ENCODE measurements at places on chromosomes 16 and 17.
A peak's percentile ranks its signal among the peaks of the same experiment; 100 is the strongest.

GRCh38 chr16:75292691-75293090, 41.3 kb upstream of the BCAR1 start:
- DNase-seq = no peak

- DNase-seq = no peak
Measured at GRCh38 chr16:10765772-10766171, 22.1 kb downstream of the NUBP1 start.

- no peak for DNase-seq
Measured at GRCh38 chr17:2062571-2063183, 7.8 kb downstream of the HIC1 start.

- DNase-seq = no peak
Measured at GRCh38 chr17:38896346-38896954, 26.6 kb downstream of the LASP1 start.

DNA sequence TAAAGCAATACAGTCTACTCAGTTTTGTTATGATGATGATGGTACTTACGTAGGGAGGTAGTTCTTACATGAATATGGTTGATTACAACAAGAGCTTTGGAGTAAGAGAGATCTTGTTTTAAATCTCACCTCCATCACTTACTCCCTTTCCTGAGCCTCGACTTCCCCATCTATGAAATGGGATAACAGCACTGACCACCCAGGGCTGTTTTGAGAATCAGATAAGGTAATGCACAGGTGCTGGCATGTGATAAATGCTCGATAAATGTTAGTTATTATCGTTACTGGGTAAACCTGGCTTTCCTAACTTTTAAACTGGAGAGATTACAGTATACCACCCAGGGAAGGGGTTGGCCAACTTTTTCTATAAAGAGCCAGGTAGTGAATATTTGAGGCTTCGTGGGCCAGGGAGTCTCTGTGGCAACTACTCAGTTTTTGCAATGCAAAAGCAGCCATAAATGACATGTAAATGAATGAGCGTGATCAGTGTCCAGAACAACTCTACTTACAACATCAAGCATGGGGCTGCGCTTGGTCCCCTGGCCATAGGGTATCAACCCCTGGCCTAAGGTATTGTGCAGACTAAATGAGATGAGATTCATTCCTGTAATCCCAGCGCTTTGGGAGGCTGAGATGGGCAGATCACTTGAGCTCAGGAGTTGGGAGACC, 73.7 kb downstream of the BMERB1 start:
- no peak for DNase-seq

GRCh38 chr17:4544951-4545216, 10.3 kb downstream of the MYBBP1A start:
- DNase-seq = no peak

DNA sequence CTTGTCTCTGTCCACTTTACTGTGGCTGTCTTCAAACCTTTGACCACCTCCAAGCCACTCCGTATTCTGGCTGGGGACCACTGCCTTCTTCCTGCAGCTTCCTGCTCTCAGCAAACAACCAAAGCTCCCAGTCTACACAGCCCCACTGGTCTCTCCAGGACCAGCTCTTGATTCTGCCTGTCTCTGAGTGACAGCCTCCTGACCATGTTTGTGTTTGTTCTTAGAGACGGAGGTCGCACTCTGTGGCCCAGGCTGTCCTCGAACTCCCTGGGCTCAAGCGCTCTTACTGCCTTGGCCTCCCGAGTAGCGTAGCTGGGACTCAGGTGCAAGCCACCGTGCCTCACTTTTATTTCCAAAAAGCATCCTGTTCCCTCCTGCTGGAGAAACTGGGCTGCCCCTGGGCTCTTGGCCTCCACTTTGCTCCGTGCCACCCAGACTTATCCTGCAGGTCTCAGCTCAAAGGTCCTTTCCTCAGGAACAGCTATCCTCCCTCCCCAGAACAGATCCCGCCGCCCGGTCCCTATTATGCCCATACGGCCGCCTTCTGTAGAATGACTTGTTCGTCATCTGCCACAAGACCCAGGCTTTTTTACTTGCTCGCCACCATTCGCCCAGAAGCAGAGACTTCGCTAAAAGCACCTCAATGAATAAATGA, 9.1 kb downstream of the MNT start:
- no peak for DNase-seq

DNA sequence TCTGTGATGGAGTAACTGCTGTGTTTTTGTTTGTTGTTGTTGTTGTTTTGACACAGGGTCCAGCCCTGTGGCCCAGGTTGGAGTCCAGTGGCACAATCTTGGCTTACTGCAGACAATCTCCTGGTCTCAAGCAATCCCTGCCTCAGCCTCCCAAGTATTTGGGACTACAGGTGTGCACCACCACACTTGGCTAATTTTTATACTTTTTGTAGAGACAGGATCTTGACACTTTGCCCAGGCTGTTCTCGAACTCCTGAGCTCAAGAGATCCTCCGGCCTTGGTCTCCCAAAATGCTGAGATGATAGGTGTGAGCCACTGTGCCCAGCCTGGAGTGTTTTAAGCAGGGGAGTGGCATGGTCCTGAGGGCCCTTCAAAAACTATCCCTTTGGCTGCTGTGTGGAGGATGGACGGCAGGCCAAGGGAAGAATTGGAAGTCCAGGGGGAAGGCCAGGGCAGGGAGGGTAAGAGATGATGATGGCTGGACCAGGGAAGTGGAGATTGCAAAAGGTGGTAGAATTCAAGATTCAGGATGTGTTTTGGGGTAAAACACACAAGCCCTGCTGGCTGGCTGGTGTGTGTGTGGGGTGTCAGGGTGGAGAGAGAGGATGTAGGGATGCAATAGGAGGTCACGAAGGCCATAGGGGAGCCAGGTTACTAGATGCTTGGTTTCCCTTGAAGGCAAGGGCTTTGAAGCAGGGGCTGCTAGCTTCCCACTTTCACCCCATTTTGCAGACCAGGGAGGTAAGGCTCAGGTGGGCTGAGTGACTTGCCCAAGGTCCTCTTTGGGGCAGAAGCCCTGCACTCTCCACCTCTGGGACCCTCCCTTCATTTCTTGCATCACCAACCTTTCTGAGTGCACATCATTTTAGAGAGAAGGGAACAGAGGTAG, 18.8 kb upstream of the PLLP start:
- DNase-seq = peak; percentile 75

DNA sequence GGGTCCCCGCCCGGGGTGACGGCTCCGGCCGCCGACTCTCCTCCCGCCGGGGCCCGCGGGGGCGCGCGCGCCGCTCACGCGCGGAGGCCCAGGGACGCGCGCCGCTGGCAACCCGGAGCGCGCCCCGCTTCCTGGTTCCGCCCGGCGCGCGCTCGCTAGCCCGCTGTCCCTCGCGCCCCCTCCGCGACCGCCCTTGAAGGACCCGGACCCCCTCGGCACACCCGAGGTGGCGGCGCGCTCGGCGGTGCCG, at the start of gene STAT5B:
Gene STAT5B (minus strand): TSS at position 33 of the 250 bp plus-strand sequence. CDS start 44,264 bp downstream, outside the sequence.
- DNase-seq = no peak

DNA sequence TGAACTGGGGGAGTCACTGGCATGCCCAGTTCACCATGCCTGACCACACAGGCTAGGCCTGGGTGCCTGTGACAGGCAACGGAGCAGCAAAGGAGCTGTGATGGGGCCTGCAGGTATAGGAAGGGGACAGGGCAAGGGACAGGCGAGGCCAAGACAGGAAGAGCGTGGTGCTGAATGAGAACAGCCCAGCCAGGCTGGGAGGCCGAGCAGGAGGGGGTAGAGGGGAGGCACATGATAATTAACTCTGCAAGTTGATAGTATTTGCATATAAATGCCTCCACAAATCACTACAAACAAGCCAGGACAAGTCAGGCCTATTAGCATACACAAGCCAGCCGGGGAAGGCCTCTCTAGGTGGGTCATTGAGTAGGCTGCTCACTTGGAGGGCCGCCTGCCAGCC, 7.8 kb downstream of the ZFHX3 start:
- DNase-seq = no peak

DNA sequence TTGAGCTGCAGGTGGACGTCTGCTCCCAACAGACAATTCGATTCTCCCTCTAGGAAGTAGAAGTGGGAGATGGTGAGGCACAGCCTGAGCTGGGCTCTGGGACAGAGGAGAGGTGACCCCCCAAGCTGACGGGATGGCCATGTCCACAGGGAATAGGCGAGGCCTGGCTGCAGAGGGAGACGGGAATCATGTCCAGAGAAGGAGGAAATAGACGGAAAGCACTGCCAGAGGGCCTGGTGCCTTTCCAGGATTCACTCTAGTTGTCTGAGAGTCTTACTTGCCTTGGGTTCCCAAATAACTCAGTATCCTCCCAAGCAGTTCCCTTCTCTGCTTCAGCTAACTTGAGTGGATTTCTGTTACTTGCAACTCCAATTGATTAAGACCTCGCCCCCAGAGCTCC, 4.3 kb upstream of the CRISPLD2 start:
- DNase-seq = no peak

DNA sequence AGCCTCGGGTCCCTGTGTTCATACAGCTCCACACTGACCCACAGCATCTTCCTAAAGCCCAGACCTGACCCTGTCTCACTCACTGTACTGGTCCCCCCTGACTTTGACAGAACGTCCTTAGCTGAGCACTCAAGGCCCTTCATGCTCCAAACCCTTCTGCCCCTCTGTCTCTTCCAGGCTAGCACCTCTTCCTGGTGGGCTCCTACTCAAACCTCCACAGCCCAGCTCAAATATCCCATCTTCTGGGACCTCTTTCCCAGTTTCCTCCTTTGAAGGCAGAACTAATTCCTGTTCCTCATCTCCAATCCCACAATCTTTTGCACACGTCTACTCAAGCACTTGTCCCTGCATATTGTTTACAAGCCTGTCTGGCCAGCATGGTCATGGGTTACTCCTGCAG, 8.8 kb downstream of the GRIN2C start:
- no peak for DNase-seq

- DNase-seq = no peak
Measured at GRCh38 chr17:57556320-57556719, 188.8 kb downstream of the CCDC182 start.

DNA sequence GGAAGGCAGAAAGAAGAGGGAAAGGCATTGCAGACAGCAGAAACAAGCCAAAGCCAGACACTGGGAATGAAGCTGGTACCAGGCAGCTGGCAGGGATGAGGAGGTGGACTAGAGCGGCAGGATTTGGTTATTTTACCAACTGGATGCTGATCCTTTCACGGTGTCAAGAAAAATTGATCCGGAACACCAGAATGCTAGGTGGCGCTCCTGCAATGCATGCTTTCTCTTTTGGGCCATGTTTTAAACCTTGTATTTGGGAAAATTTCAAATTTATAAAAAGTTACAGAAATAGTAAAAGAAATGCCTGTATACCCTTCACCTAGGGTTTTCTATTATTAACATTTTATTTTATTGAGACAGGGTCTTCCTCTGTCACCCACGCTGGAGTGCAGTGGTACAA, 224.7 kb downstream of the SOX9 start:
- no peak for DNase-seq

DNA sequence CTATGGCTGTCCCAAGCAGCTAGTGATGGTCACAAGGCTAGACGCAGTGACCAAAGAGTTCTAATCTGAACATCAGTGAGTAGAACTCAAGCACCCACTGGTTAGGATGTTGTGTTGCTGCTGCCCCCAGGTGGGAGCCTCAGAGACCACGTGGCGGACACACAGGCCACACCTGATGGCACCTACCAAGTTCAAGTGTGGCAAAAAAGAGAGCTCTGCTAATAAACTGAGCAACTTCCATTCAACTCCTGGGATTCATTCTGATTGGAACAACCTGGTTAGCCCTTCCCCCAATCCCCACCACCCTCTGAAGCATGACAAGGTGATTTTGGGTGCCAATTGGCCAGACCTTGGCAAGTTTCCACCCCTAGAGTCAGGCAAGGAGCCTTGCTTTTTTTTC, 3.5 kb upstream of the LCMT1 start:
- DNase-seq = no peak

- no peak for DNase-seq
Measured at GRCh38 chr17:65583921-65584603, 22.6 kb upstream of the AXIN2 start.

- no peak for DNase-seq
Measured at GRCh38 chr17:296906-297690, 55.5 kb downstream of the RPH3AL start.

- DNase-seq = no peak
Measured at GRCh38 chr17:44920565-44920940, 5.3 kb upstream of the GFAP start.

DNA sequence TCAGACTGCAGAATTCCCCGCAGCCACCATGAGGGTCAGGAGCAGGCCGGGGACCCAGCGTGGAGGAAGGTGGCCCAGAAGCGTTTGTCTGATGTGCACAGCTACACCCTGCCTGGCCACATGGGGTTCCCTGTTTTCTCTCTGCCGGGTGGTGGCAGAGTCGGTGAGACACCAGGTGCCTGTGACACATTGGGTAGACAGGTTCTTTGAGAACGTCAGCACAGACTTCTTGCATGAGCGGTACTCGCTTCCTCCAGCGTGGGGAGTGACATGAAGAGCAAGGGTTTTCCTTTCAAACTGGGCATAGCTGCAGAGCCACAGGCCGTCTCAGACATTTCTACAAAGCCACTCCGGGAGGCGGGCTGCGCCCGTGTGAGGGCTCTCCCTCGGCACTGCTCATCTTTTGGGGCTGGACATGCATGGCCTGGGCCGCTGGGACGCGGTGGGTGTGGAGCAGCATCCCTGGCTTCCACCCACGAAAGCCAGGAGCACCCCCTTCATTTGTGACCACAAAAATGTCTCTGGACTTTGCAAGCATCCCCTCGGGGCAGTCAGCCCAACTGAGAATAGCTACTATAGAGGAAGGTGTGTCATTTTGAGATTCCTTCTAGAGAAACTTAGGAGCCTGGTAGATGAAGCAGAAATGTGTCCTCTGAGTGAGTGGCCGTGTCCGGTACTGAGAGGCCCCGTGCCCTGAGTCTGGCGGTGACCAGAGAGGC, 26.0 kb downstream of the NME3 start:
- DNase-seq = no peak

DNA sequence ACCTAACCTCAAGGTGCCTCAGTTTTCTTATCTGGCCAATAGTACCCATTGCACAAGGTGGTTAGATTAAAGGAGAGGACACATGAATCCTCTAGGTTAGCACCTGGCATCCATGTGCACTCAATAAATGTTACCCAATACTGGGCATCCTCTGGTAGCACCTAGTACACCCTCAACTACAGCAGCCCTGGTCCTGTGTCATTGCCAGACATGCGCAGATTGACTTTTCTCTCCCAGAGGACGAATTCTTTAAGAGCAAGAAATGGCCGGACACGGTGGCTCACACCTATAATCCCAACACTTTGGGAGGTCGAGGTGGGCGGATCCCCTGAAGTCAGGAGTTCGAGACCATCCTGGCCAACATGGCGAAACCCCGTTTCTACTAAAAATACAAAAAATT, 7.3 kb downstream of the DUSP3 start:
- no peak for DNase-seq

- DNase-seq = no peak
Measured at GRCh38 chr17:18967916-18968315, 16.0 kb downstream of the SLC5A10 start.

GRCh38 chr17:48143629-48144028, 36.1 kb downstream of the SNX11 start:
- DNase-seq = no peak

- DNase-seq = no peak
Measured at GRCh38 chr16:17193566-17194100, 277.1 kb downstream of the XYLT1 start.

GRCh38 chr17:40019140-40019991, 4.1 kb downstream of the CSF3 start:
- DNase-seq = no peak

GRCh38 chr17:50917418-50917743, 51.2 kb upstream of the TOB1 start:
- no peak for DNase-seq

GRCh38 chr17:80455336-80455710, 21.1 kb downstream of the NPTX1 start:
- no peak for DNase-seq
